ENCODE measurements at places on chromosomes 7 and 10. TPM values are rescaled to one million over a fixed set of nuclear protein-coding genes. Genes with fewer than 3 reads are reported as not detected.

- DNase-seq: no peak
Observed at GRCh38 chr10:6058682-6059475, 3.3 kb downstream of the IL2RA start.

DNA sequence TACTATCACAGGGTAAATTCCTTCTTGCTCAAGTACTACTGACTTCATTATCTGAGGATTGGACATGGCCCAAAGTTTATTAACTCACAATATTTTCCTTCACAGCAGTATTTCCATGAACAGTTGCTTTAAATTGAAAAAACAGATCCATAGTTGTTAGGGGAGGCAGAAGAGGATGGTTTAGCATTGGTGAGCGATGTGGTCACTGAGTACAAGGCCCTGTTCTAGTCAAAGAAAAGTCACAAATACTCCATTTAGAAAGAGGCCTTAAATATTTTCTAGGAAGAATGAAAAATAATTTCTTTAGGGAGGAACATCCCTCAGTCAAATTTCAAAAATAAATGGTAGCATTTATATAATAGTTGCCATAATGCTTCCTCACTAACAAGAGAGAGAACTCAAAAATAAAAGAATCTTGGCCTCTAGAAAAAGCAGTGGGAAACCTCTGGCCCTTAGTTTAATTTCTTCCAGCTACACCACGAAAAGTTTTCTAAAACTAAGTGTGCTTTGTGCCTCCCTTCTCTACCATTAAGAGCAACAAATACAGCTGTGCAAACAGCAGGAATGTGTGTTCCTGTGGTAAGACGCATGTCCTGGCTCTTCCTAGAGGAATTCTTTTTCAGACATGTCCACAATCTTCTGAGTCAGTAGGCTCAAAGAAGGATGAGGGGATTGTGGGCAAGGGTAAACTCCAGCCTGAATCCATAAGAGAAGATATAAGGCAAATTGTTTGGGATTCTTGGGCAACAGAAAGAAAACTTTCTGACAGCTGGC is 105.7 kb downstream of the HOXA1 start:
- no peak for DNase-seq

DNA sequence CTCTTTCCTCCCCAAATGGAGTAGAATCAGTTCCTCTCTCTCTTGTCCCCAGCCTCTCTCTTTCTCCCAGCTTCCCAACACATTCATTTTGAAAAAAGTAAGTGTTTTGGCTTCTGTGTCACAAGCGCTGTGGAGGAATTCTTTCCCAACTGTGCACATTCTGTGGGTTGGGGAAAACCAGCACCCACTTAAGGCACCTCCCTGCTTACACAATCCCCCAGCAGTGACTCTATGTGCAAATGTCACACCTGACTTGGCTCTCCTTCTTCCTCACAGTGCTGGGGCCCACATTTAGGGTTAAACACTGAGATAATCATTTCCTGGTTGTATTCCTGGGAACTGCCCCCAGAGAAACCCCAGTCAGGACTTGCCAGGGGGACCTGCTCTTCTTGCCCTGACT is 358.1 kb upstream of the ZNF32 start:
- DNase-seq: no peak

HMX3 gene
- not detected for total RNA-seq

DNA sequence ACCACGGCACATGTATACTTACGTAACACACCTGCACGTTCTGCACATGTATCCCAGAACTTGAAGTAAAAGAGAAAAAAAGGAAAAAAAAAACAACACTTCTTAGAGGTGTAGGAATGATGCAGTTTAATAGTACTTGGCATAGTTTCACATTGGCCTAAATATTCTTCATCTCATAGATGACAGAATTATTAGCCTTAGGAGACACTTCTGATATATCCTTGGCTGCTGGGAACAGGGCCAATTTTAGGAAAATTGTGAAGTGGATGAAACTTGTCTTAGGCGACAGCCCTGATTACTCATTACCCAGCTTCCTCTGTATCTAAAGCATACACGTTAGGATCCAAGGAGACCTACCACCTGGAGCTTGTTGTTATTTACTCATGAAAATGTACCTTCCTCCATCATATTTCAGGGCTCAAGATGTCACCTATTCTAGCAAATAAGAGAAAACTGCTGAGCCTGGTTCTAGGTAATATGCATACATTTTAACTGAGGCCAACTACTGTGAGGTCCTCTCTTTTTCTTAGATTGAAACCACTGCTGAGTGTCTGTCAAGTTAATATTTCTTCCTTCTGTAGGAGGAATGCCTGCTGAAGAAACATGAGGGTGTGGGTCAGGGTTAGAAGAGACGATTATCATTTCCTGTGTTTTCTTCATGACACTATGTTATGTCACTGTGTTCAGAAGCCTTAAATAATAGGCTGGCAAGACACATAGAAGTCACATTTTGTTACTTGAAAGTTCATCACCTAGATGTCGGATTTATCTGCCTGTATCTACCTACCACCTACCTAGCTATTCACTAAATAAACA is 44.3 kb downstream of the CPED1 start:
- DNase-seq: no peak

VWA2 gene
- total RNA-seq: not detected

DNA sequence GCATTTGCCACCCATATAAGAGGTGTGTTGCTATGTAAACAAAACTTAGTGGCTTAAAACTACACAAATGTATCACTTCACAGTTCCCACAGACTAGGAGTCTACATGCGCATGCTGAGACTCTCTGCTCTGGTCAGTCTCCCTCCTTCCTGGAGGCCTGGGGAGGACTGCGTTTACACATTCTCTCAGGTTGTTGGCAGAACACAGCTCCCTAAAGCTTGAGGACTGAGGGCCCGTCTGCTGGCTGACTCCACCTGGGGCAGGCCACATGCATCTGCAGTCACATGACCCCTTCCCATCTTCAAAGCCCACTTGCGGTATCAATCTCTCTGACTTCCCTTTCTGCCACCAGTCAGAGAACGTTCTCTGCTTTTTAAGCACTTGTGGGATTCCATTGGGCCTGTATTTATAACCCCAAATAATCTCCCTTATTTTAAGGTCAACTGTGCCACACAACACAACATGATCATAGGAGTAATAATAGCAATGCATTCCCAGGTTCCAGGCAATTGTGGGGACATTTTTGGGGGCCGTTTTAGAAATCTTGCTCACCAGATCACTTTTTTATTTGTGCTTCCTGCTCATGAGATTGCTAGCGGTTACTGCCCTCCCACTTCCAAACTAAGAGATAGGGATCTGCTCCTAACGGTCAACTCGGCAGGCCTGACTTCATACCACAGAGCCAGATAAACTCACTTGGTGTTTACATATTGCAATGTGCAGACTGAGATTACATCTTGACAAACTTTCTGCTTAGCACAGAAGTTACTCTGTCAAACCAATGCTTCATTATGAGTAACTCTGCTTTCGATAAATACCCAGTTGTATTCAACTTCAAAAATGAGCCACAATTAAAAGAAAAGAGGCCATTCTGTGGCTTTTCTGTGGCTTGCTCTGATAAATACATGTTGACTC is 96.3 kb downstream of the ALOX5 start:
- DNase-seq: no peak

GRCh38 chr10:11180228-11180627 is 162.6 kb downstream of the CELF2 start:
- no peak for DNase-seq

DNA sequence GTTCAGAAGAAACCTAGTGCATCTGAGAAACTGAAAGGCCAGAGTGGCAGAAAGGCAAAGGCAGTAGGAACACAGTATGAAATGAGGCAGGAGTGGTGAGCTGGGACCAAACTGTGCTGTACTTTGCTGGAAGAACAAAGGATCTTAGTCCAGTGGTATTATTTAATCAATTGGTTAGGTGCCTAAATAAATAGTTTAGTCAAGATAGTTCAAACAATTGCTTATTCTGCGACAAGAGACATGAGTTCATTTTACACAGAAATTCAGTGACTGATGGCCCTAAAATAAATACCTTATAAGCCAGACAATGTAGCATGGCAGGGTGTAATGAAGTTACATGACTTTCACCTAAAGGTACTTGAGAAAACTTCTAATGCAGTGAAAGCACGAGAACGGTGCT is 181.8 kb upstream of the LRRN3 start:
- no peak for DNase-seq

GRCh38 chr10:123807444-123808035 is 84.1 kb downstream of the CPXM2 start:
- no peak for DNase-seq

- no peak for DNase-seq
Observed at GRCh38 chr7:134718211-134718875, 61.1 kb upstream of the CALD1 start.

ADIRF gene
- 368 TPM for total RNA-seq

DNA sequence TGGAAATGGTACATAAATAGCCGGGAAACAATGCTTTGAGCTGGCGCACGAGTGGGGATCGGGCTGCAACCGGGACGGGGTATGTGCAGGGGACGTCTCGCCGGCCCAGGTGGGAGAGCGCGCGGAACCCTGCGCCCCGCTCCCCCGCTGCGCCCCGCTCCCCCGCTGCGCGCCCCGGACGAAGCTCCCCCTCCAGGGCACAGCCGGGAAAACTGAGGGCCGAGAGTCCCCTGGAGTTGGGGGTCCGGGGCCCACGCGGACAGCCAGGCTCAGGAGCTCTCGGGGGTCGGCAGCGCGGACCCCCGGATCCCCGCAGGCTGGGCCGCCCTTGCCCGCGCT is 514 bp downstream of the RADIL start:
- no peak for DNase-seq

GRCh38 chr10:621513-621912 is 68.0 kb downstream of the DIP2C start:
- no peak for DNase-seq

DNA sequence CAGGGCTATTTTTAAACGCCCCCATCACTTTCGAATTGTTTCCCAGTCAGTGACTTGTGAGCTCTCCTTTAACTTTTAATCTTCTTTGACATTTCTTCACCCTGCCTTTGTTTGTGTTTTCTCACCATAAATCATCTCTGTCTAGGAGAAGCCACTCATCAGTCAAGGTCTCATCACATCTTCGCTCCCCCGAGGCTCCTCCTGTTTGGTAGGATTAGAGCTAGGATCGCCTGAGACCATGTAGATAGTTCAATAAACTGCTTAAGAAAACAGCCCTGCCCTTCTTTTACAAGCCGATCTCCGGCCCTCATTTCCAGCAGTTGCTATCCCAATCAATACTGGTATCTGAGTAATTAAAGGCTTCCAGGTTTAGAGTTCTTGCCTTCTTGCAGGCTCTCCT is 472.8 kb upstream of the ADARB2 start:
- DNase-seq: no peak

DNA sequence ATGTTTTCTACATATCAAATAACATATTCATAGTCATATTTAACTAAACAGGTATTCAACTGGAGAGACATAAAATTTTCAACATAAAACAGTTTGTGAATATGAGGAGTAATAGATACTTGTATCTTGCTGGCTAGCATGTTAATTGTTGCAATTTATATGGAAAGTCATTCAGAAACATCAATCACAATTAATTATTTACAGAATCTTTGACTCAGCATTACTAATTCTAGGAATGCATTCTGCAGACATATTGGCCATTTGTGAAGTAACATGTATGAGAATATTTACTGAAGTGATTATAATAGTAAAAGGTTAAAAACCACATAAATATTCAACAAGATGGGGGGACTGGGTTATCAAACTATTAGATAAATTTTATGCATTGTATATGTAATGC is 203.7 kb downstream of the TSPAN12 start:
- DNase-seq: no peak

UBE2H gene
- total RNA-seq: 68.8 TPM

DNA sequence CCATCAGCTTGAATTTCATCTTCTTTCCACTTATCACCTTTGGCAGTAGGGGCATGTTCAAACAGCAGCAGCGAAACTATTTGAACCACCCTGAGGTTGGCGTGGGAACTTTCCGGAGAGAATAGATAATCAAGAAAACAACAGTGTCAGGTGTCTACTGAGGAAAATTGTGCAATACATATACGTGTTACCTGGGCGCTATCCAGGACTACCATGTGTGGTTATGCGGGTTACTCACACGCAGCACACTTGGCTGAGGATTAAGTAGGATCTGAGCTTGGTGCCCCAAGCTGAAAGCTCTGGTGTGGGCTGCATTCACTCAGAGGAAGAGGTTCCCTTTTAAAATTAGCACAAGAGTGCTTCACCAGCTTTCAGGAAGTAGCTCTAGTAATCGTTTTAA is 8.8 kb upstream of the ABI1 start:
- DNase-seq: no peak

GRCh38 chr7:110095372-110096052 is 995.4 kb upstream of the LRRN3 start:
- DNase-seq: no peak

NME8 gene
- not detected for total RNA-seq

PLAU gene
- total RNA-seq: 15.3 TPM

DNA sequence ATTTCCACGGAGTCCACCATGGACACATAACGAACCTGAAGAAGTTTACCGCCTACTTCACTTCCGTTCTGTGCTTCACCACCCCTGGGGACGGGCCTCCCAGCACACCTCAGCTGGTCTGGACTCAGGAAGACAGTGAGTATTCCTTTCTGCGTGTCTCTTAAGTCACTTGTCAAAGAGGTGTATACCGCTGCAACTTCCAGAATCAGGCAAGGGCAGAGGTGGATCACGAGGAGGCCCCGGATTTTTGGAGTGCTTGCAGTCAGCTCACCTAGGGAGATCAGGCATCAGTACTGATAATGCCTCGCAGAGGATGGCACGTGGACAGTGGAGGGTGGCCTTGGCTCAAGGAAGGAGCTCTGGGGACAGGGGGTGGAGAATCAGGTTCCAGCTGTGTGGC is 630.4 kb upstream of the FOXK1 start:
- DNase-seq: no peak

FOXP2 gene
- total RNA-seq: 17.8 TPM

Measured in uterus (tissue), 4 donors.